Glutamatergic neuron (in vitro differentiated cells): ENCODE measurements at places on chromosomes 4 and X. TPM values are rescaled to one million over a fixed set of nuclear protein-coding genes. Genes with fewer than 3 reads are reported as not detected.

Gene HS6ST2
- total RNA-seq: 2.9 TPM

Gene TKTL2
- not detected for total RNA-seq

Gene SOX3
- total RNA-seq: 0.71 TPM

DNA sequence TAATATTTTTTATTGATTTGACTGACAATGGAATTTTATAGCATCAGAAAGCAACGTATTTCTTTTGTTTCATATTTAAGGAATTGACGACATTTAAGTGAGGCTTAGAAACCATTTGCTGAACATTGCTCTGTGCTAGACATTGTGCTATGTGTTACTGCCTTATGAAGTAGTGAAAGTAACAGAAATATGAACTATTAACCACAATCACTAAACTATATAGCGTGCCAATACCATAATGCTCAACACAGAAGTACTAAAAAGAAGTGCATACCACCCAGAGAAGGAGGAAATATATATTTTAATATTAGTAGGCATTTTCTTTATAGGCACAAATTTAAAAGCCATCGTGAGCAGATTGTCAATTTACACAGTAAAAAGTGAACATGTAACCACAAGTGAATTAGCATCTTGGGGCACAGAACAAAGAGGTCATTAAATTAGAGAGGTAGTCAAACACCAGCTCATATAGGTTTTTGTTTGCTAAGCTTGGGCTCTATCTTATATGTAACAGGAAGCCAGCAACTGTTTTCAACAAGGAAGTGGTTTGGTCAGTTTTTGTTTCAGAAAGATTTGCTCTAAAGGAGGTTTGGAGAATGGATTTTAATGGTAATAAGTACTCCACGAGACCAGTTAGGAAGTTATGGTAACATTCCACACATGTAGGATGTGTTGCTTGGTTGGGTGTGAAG, 270.7 kb downstream of the GRXCR1 start:
- H3K36me3 ChIP-seq: no peaks in the 10 kb centered on the region
- DNase-seq: no peak
- H3K27ac ChIP-seq: no peak overlapping the region

DNA sequence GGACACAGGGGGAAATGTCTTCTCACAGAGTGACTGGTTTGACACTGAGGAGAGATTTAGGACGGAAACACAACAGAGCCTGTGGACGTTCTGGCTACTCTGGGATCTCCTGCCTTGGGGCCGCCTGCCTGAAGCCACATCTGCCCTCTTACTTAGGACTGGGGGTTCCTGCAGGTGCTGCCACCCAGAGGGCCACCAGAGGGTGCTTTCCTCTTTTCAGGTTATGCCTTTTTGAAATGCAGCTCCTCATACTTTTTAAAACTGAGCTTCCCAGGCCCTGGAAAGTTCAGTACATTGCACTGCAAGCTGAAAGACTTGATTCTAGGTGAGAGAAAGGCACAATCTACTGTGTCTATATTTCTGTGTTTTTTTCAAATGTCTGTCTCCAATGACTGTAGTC, 92.2 kb upstream of the PGRMC2 start:
- DNase-seq: peak; percentile 20
- no peaks in the 10 kb centered on the region for H3K27me3 ChIP-seq
- no peak overlapping the region for H3K27ac ChIP-seq
- H3K4me3 ChIP-seq: no peak overlapping the region

DNA sequence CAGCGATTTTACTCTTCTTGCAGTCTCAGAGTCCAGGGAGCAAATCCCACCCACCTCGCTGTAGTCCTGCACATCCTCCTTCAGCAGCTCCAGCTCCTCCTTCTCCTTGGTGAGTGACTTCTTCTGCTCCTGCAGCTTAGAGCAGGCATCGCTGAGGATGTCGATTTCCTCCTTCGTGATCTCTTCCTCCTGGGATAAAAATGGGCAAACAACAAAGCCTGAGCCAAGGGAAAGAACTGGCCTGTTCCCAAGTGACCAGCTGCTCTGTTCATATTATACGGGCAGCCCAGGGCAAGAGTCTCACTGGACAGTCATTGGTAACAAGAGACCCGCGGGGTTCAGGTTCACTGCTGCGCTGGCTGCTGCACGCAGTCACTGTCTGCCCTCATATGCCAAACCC, 26.2 kb downstream of the FGFR3 start:
- no peak overlapping the region for H3K4me3 ChIP-seq
- DNase-seq: no peak
- no peak overlapping the region for H3K27ac ChIP-seq
- H3K27me3 ChIP-seq: peaks cover 1% of the 10 kb centered on the region
- H3K4me1 ChIP-seq: no peaks in the 10 kb centered on the region

- H3K36me3 ChIP-seq: no peaks in the 10 kb centered on the region
- DNase-seq: no peak
- no peaks in the 10 kb centered on the region for H3K27me3 ChIP-seq
- H3K4me1 ChIP-seq: no peaks in the 10 kb centered on the region
- no peak overlapping the region for H3K27ac ChIP-seq
These were observed 1602.4 kb upstream of the ADGRL3 start for GRCh38 chr4:59597536-59598329.
